Activated T-cell treated with anti-CD3 and anti-CD28 coated beads for 48 hours (primary cell): ENCODE measurements at places on chromosomes 1 and 21.

- no peak for DNase-seq
These were observed 37.2 kb downstream of the KANK4 start for GRCh38 chr1:62281922-62282555.

DNA sequence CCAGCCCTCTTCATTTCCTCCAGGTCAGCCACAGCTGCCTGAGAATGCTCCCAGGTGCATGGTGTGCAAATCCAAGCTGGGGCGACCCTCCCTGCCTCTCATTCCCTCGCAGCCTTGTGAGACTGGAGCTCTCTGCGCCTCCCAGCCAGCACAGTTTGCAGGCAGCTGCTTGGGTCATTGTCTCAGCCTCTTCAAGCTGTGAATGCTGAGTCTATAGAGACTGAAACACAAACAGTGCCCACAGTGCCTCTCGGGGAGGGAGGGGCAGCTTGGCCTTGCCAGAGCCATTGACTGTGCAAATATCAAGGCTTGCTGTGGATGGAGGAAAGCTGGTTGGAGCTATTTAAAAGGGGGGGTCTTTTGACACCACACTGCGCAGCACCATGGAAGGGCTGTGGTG is 10.6 kb downstream of the PLXNA2 start:
- DNase-seq: no peak

DNA sequence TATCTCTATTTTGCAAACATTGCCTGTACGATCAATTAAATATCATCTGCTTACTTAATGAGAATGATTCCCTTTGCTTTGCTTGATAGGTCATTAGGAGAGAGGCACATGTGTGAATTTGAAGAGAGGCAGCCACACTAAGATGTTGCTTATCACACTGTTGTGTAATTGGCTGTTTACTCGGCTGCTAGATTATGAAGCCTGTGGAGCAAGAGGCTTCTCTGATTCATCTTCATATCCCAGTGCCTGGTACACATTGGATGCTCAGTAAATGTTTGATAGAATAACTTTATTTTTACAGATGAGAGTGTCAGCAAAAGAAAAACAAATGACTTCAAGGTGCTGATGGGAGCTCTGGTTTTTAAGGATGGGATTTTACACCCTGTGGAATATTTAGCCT is 156.2 kb upstream of the C8B start:
- DNase-seq: no peak

DNA sequence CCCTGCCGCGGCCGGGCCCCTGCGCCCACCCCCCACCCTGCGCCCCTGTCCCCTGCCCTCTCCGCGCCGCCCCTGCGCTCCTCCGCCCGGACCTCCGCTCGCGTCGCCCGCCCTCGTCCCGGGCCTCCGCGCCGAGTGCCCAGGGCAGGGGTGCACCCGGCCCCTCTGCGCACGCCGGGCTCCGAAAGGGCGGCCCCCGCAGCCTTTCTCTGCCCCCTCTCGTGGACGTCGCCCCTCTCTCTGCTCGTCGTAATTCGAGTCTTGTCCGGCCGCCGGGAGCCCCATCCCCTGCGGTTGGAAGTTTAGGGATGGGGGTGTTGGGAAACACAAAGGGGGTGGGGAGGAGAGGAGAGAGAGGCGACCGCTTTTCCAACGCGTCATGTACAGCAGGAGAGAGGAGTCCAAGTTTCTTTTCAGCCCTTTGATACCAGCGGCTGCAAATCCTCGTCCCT is 407 bp downstream of the GALNT2 start:
- no peak for DNase-seq

GRCh38 chr1:204348722-204349121 is 11.0 kb downstream of the PLEKHA6 start:
- DNase-seq: no peak

- DNase-seq: no peak
These were observed 17.1 kb upstream of the ESRRG start for GRCh38 chr1:216740331-216740730.
